ENCODE measurements at places on chromosomes 5 and 9.
A peak's percentile ranks its signal among the peaks of the same experiment; 100 is the strongest.

DNA sequence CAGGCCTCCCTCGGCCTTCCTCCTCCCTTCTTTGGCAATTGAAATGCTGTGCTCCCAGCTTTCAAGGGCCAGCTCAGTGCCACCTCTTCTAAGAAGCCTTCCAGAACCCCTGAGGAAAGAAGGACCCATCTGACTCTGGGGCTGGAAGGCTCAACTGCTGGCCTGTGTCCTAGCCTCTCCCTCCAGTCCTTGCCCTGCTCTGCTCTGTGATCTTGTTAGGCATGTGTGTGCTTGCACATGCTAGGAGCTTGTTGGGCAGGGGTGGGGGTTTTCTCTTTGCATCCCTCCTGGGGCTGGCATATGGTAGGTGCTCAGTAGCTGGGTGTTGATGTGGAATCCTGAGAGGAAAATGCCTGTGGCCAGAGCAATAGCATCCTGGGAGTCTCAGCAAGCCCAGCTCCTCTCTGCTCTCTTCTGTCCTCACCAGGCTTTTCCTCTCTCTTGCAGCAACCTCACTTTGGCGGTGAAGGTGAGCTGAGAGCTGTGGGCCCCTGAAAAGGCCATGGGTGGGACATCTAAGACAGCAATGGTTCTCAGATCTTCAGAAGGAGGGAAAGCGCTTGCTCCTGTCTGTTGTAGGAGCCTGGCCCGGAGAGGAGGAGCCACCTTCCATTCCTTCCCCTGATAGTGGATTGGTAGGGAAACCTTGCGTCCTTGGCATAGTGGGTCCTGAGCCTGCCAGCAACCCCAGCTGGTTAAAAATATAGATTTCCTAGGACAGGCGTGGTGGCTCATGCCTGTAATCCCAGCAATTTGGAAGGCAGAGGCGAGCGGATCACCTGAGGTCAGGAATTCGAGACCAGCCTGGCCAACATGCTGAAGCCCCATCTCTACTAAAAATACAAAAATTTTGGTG lies 9.9 kb downstream of the DOLK start:
- no peak for DNase-seq

DNA sequence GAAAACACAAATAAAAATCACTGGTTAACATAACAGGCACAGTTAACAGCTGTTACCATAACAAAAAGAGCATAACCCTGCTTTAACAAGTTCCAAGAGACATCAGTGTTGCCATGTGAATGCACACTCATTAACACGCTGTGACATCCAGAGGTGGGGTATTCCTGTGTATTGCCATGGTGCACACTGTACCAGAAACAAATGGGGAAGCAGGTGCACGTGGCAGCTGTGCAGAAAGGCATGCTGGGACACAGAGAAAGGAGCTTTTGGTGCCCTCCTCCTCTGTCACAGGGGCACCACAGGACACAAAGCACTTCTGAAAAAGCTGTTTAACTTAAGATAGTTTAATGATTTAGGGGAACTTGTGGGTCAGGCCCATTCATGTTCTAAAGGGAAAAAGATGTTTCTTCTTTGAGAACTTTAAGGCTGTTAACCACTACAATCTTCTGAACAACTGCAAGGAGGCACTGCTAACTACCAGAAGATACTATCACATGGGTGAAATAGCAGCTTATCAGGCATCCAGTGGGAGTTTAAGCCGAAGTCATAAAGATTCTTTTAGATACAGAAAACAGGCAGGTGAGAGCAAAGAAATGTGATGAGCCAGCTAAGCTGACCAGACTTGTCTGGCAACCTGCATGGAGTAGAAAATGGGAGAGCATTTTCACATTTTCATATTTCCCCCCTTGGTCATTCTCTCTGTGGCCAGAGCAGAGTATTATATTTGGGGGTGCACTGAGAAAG lies 56.4 kb upstream of the GOLPH3 start:
- DNase-seq = no peak

DNA sequence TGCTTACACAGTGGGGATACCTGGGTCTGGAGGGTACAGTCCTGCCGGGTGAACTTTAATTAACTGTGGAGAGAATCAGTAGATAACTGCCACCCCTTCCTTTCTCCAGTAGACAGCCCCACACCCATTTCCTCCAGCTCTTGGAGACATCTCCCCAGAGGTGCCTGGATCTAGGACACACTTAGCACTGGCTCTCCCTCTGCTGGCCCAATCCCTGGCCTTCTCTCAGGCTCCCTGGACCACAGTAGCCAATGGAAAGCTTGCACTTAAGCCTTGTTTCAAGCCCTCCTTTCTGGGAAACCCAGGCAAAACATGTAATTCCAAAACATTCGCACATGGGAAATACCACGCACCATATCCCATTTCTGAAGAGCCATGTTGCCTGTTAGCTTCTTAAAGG lies 169.2 kb upstream of the GAS1 start:
- no peak for DNase-seq

- DNase-seq = peak; percentile 81
Observed at GRCh38 chr9:128920381-128921058, at the start of gene PHYHD1. PHYHD1 (plus strand) TSS chr9:128920982; CDS start chr9:128922324, 1,342 bp downstream.
